Esophagus muscularis mucosa (tissue), 4 donors: ENCODE measurements at places on chromosomes 5 and 9. TPM values are rescaled to one million over a fixed set of nuclear protein-coding genes. Genes with fewer than 3 reads are reported as not detected.

DNA sequence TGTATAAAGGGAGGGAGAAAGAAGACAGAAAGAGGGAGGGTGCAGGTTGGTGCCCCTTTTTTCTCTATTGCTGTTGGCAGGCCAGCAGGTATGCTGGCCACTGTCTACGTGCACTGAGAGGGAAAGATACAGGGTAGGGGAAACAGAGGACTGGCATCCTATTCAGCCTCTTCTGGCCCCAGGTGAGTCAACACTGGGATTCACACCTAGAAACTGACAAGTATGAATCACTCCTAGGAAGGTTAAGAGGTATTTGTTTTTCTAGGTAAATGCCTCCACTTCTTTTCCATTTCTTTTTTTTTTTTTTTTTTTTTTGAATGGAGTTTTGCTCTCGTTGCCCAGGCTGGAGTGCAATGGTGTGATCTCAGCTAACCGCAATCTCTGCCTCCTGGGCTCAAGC, 2.8 kb upstream of the UBAP1 start:
- DNase-seq: no peak

- no peak for DNase-seq
Observed at GRCh38 chr5:96995419-96995818, 59.5 kb downstream of the LNPEP start.

The EIF4E1B gene
- total RNA-seq: not detected

The SPDL1 gene
- total RNA-seq: 3.8 TPM
